Pulmonary artery endothelial cell (primary cell): ENCODE measurements at places on chromosomes 7 and 10. TPM values are rescaled to one million over a fixed set of nuclear protein-coding genes. Genes with fewer than 3 reads are reported as not detected.

Gene SPDYE18
- total RNA-seq = 0.13 and 0.28 TPM in 2 replicates

- peak; percentile 5 for DNase-seq
Measured at GRCh38 chr7:27784399-27785053, 44.6 kb downstream of the TAX1BP1 start.

GRCh38 chr7:51312951-51313737 is 3.5 kb downstream of the COBL start:
- no peak for DNase-seq

Gene HTR5A
- total RNA-seq = not detected in 2 replicates

DNA sequence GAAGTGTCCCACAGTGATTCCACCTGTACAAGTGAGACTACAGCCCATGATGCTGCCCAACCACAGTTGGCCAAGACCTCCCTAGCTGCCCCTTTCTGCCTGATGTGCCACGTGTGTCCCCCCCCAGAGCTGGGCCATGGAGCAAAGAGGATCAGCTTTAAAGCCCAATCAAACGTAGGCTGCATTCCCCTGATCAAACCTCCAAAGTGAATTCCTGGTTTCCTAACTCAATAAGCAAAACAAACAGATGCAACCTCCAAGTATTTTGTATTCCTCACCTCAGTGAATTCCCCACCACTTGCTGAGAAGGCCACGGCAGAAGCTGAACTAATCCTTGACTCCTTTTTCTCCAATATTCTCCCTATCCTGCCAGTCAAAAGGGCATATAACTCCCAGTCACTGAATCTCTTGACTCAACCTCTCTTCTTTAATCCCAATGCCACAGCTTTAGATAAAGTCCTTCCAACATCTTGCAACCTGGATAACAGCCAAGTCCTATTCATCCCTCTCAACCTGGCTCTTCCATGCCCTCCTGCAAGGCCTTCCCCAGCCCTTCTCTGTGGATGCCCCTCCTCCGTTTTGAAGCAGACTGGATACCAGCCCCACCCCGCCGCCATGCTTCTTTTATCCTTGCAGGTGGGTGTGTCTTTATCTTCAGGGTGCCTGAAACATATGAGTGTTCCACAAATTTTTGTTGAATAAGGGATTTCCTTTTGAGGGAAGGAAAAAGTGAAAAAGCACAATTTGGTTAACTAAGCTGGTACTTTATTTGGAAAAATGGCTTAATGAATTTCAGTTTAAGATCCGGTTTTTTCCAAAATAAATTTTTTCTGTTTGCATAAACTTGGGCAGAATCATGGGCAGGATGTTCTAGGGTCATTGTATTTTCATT is 285.2 kb upstream of the MKLN1 start:
- DNase-seq = no peak

Gene ZNF736
- total RNA-seq = 5.5 and 10.8 TPM in 2 replicates

GRCh38 chr7:102286237-102287110 is at the start of gene SH2B2:
TSS of gene SH2B2 (plus strand) at chr7:102286868. CDS start at chr7:102300551, 13,683 bp downstream.
- DNase-seq = no peak

- DNase-seq = no peak
Measured at GRCh38 chr7:56175771-56176170, 59.6 kb upstream of the NUPR2 start.

Gene BLVRA
- total RNA-seq = 32.8 and 40.1 TPM in 2 replicates

DNA sequence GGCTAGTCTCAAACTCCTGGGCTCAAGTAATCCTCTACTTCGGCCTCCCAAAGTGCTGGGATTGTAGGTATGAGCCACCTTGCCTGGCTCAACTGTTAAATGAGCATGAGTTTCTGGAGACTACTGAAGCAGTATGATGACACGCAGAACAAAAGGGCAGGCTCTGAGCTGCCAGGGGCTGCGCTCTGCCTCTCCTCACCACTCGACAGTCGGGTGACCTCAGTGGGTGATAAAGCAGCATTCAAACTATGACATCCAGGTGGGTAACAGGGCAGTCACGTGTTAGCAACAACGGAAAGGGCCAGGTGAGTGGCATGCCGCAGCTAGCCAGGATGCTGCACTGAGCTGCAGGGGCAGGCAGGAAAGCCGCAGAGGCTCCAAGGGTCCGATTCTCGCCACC is 71.5 kb downstream of the CYTH3 start:
- no peak for DNase-seq

DNA sequence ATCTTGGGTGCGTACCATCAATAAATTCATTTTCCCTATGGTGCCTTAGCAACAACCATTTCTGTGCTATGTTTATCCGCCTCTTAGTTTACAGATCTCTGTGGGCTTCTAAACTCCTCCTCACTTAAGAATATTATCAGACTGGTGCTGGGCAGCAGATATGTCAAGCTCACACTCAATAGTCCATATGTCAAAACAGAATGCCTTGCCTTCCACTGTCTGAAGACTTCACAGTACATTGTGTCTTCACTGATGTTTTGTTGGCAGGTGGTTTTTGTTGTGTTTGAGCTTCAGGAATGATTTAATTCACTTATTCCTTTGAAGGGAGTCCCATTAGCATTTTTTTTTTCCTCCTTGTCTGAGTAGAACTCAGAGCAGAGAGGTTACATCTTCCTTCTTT is 419.6 kb downstream of the DNAJB9 start:
- DNase-seq = no peak

DNA sequence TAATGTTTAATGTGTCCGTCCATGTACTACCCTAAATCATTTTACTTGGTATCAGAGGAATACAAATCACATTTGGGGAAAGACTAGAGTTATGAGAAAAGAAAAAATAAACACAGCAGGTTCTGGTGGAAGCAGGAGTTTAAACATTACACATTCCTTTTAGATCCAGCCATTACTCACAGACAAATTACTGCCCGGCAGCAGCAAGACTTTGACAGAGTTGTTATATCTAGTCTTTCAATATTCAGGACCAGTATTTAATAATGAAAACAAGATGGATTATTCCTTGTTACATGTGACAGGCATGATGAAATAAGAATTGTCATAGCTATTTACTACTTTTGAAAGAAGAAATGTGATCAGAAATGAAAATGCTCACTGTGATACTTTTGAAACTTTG is 131.8 kb upstream of the GNAI1 start:
- DNase-seq = no peak

DNA sequence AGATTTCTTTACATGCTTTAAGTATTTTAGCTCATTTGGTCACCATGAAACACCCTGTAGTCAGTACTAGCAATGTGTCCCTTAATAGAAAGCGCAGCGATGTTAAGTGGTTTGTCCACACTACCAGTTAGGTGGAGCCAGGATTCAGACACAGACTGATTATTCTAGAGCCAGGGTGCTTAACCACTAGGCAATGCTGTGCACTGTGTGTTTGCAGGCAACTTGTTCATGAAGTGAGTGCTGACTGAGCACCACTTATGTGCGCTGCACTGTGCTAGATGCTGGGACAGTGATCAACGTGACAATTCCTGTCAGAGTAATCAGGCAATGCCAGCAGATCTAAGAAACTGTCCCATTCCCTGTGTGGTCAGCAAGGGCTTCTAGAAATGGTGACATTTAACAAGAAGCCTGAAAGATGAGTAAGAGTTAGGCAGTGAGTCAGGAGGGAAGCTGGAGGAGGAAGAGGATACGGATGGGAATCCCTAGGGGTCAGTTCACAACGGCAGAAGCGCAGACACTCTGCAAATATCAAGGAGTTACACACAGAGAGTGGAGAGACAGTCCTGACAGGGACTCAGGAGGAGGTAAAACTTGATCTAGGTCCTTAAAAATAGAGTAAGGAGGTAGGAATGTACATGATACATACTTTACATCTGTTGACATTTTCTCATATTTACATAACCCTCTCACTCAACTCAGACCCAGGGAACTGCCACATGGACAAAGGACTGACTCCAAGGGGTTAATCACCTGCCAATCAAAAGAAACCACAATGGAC is 69.7 kb upstream of the EGR2 start:
- no peak for DNase-seq

Gene ITGA8
- under 0.01 TPM in 1 of 2 replicates, not detected in the other for total RNA-seq

DNA sequence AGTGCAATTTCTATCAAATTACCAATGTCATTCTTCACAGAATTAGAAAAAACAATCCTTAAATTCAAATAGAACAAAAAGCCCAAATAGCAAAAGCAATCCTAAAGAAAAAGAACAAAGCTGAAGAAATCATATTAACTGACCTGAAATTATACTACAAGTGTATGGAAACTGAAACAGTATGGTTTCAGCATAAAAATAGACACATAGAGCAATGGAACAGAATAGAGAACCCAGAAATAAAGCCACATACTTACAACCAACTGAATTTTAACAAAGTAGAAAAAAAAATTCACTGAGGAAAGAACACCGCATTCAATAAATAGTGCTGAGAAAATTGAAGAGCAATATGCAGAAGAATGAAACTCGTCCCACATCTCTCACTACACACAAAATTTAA is 142.0 kb upstream of the CHRM2 start:
- DNase-seq = no peak

DNA sequence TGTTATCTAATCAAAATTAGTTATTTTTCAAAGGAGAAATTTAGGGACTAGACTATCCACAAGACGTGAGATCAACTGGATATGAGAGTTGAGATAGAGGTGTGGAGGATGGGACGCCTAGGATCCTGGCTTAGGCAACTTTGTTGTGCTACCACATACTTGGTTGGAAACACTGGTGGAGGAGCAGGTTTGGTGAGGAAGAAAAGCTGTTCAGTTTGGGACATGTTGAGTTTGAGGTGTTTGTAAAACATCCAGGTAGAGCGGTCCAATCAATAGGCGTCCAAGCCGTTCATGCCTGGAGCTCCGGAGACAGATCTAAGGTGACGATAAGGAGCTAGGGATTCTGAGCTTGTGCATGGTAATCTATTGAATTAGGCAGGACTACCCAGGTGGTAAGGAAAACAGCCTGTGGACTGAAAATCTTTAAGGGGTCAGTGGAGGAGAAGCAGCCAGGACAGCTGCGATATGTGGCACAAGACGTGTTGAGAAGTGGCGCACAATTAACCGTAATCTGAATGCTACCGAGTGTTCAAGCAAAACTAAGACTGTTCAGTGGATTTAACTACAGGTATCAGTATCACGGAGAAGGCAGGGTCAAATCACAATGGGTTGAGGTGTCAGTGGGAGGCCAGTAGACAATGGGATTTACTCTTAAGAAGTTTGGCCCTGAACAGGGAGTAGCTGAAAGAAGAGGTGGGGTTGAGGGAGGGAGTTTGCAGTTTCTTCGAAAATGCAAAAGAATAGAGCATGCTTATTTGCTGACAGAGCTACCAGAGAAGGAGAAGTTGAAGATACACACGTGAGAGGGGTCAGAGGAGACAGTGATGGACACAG is 16.1 kb upstream of the TRPV6 start:
- DNase-seq = no peak

DNA sequence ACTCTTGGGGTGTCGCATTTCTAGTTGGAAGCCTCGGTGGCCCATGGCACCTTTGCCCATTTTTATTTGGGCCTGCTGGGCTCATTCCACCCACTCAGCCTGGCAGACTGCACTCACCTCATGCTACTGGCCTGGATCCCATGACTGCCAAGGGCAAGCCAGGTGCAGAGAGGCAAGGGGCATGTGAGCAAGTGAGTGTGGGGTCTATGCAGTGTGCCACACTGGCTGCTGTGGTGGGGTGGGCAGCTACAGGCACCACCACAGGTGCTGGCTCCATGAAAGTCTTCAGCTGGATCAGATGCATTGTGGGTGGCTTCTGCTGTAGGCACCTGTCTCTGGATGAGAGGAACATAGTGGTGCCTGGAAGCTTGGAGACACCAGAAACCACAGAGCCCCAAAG is 220.8 kb downstream of the POLR1F start:
- DNase-seq = no peak

DNA sequence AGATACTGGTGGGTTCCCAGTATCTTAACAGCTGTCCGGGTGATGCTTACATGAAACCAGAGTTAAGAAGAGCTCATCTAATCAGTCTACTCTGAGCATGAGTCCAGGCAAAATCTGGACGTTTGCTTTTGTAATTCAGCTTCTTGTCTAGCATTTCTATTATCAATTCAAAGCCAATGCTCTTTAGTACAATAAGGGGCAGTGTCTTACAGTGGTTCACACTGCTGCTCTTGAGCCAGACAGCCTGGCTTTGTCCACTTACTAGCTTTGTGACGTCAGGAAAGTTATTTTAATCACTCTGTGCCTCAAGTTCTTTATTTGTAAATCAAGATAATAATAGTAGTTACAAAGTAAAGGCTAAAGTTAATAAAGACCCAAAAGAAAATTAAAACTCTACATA is 227.3 kb upstream of the TCF7L2 start:
- DNase-seq = no peak

DNA sequence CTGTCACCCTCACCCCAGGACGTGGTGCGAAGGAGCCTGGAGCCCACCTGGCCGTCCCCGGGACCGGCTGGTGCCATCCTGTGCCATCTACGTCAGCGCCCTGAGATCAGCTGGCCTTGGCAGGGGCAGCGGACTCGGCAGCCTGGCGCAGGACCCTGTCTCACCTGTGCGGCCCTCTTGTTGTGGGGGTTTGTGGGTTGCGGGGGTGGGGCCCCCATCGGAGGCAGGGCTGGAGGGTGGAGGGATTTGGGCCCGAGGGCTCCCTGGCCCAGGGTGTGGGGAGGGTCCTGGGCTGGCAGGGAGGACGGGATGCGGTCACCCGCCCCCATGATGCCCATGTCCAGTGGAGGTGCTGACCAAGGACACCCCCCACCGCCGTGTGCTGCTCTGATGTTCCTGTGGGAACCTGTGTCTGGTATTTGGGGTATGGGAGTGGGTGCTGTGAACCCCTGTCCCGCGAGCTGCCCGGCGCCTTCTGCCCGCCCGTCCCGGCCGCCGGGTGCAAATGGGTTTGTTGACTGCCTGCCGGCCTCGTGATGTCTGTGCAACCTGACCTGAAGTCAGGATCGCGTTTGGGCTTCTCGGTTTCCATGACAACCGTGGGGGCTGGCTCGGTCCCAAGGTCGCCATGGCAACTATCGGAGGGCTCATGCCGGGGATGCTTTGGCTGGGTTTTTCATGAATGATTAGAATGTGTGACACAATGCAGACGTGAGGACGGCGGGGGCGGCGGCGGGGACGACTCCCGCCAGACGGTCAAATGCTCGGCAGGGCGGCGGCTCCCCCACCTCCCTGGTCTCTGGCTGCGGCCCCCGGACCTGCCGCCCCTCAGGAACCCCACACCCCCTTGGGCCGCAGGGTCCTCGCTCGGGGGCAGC is 7.3 kb downstream of the MAFK start:
- DNase-seq = peak; percentile 93
